ENCODE measurements at places on chromosomes 3 and 15. TPM values are rescaled to one million over a fixed set of nuclear protein-coding genes. Genes with fewer than 3 reads are reported as not detected.

DNA sequence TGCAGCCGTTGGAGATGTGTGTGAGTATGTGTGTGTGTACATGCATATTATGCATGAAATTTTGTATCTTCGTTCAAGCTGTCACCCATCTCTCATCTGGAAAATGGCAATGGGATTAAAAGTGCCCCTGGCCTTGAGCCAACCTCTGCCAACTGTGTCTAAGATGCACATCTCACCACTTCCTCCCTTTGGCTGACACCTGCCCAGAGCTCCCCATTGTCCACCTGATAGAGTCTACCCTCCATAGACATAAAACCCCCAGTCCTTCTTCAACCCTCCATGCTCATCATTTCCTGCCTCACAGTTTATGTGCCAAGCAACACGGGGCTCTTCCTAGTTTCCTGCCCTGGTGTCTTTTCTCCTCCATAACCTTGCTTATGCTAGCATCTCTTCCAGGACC lies 187.5 kb upstream of the HES1 start:
- no peak overlapping the region for H3K27ac ChIP-seq
- no peaks in the 10 kb centered on the region for H3K4me1 ChIP-seq
- peaks cover 17% of the 10 kb centered on the region for H3K27me3 ChIP-seq
- no peak for DNase-seq
- no peaks in the 10 kb centered on the region for H3K36me3 ChIP-seq

DNA sequence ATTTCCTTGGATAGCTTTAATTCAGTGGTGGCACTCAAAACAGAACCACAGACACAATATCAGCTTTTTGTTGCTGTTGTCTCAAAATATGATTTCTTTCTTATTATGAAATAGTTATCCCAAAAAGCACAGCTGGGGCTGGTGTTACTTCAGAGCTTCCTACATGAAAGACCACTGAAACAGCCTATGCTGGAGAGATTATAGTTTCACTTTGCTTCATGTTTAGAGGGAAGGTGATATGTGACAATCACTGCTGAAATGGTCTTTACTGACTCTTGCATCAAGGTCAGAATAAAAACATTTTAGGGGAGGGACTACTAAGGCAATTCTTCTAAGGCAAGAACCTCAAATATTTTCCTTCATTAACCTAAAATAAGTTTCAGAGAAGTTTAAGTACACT lies 190.7 kb downstream of the TNIK start:
- H3K36me3 ChIP-seq = no peaks in the 10 kb centered on the region
- no peaks in the 10 kb centered on the region for H3K27me3 ChIP-seq
- no peak for DNase-seq

- no peak overlapping the region for H3K4me3 ChIP-seq
- peaks cover 21% of the 10 kb centered on the region for H3K4me1 ChIP-seq
- peaks cover 3% of the 10 kb centered on the region for H3K36me3 ChIP-seq
- peak overlapping the region; percentile 86 for H3K27ac ChIP-seq
These were observed 1.4 kb upstream of the ISG20 start for GRCh38 chr15:88637436-88637835.

DNA sequence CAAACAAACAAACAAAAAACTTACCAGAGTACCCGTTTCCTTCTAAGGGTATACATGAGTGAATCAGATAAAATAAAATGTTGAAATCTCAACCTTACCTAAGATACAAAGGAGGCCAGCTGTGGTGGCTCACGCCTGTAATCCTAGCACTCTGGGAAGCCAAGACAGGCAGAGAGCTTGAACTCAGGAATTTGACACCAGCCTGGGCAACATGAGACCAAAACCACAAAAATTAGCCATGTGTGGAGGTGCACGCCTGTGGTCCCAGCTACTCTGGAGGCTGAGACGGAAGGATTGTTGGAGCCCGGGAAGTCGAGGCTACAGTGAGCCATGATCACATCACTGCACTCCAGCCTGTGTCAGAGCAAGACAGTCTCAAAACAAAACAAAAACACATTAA lies 11.0 kb upstream of the FAM219B start:
- H3K4me1 ChIP-seq = peaks cover 3% of the 10 kb centered on the region
- no peak overlapping the region for H3K4me3 ChIP-seq
- no peak overlapping the region for H3K27ac ChIP-seq
- no peak for DNase-seq
- no peaks in the 10 kb centered on the region for H3K27me3 ChIP-seq

DNA sequence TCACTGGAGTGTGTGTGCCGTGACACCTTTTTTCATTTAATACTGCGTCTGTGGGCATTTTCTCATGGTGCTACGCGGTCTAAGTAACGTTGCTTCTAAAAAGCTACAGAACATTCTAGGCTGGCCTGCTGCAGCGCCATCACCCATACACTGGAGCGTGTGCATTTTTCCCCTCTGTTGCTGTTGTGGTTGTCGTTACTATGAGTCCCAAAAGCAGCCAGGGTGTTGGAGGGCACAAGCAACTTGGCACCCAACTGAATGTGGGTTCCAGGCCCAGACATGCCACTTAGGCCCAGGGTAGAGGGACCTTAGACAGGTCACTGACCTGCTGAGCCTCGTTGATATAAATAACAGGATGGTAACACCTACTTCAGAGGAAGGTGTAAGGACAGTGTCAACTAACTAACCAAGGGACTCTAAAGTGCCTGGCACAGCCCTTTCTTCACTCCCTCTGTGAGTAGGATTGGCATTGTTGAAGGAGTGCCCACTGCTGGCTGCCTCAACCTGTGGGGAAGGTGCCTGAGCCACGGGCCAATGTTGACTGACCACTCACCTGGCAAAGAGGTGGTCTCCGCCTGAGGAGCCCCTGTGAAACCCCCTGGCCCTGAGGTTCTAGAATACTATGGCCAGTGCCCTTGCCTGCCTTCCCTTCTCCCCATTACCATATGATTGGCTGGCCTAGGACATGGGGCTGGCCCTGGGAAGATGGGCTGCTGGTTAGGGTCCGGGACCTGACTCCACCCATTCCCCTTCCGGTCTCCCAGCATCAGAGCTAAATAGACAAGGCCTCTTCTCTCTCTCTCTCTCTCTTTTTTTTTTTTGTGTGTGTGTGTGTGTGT lies 3.5 kb downstream of the CSK start:
- no peak overlapping the region for H3K4me3 ChIP-seq
- peaks cover 29% of the 10 kb centered on the region for H3K4me1 ChIP-seq
- no peaks in the 10 kb centered on the region for H3K36me3 ChIP-seq
- no peak overlapping the region for H3K27ac ChIP-seq

- H3K36me3 ChIP-seq = no peaks in the 10 kb centered on the region
- H3K4me1 ChIP-seq = no peaks in the 10 kb centered on the region
- H3K27me3 ChIP-seq = no peaks in the 10 kb centered on the region
- no peak overlapping the region for H3K4me3 ChIP-seq
- no peak overlapping the region for H3K27ac ChIP-seq
These were observed 610.8 kb downstream of the MECOM start for GRCh38 chr3:169052465-169053302.

- no peaks in the 10 kb centered on the region for H3K4me1 ChIP-seq
- H3K27me3 ChIP-seq = peaks cover 18% of the 10 kb centered on the region
- no peak for DNase-seq
These were observed 16.3 kb upstream of the VPS8 start for GRCh38 chr3:184795522-184796190.

- no peaks in the 10 kb centered on the region for H3K36me3 ChIP-seq
- H3K27me3 ChIP-seq = no peaks in the 10 kb centered on the region
- peaks cover 19% of the 10 kb centered on the region for H3K4me1 ChIP-seq
- DNase-seq = no peak
These were observed 32.4 kb upstream of the SMAD3 start for GRCh38 chr15:67033012-67033411.

DNA sequence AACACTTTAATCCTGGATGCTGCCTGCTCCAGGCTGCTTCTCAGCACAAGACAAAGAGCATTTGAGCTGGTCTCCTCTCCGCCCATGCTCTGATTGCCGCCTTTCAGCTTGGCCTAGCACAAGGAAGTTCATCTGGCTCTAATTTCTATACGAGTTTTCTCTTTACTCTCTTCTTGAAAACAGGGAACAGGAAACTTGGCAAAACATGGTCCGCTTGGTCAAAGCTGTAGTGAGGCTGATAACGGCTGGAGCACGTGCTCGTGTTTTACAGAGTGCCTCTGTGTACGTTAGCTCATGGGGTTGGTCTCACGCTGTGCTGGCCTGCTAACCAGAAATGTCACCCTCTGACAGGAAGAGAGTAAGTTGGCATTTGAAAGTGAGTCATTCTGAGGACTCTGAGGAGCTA lies 19.2 kb downstream of the RARRES1 start:
- peaks cover 47% of the 10 kb centered on the region for H3K4me1 ChIP-seq
- peak; percentile 99 for DNase-seq
- no peaks in the 10 kb centered on the region for H3K36me3 ChIP-seq
- H3K27me3 ChIP-seq = no peaks in the 10 kb centered on the region
- H3K4me3 ChIP-seq = no peak overlapping the region

- peak; percentile 21 for DNase-seq
- peaks cover 2% of the 10 kb centered on the region for H3K4me1 ChIP-seq
- no peaks in the 10 kb centered on the region for H3K27me3 ChIP-seq
- no peak overlapping the region for H3K27ac ChIP-seq
- H3K4me3 ChIP-seq = no peak overlapping the region
- H3K36me3 ChIP-seq = peaks cover 6% of the 10 kb centered on the region
These were observed 57.8 kb downstream of the RIOX2 start for GRCh38 chr3:97914388-97914787.

DNA sequence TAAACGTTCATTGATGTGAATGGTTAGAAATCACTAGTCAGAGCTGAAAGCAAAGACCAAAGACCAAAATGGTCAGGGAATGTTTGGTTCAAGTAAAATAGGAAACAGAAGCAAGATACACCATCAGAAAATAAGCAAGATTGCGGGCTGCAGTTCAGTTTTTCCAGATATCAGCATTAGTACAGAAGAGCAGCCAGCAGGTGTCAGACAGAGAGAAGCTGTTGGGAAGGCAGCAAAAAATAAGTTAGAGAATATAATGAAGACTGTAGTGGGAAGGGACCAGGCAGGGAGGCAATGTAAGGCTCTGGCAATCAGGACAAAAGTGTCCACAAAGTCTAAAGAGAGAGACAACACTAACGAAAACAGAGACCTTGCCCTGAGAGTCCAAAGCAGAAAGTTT lies 639.4 kb upstream of the NAALADL2 start:
- no peaks in the 10 kb centered on the region for H3K36me3 ChIP-seq
- H3K27me3 ChIP-seq = no peaks in the 10 kb centered on the region
- H3K4me1 ChIP-seq = no peaks in the 10 kb centered on the region

GRCh38 chr15:57591822-57592367 lies at the start of gene MYZAP:
TSS of gene MYZAP (plus strand) at chr15:57591904. CDS start at chr15:57592035, 131 bp downstream.
- no peaks in the 10 kb centered on the region for H3K27me3 ChIP-seq
- H3K27ac ChIP-seq = no peak within 1 kb of the TSS
- peaks cover 13% of the 10 kb centered on the region for H3K4me1 ChIP-seq
- H3K4me3 ChIP-seq = peak within 1 kb of the TSS; percentile 58
- DNase-seq = peak; percentile 51

DNA sequence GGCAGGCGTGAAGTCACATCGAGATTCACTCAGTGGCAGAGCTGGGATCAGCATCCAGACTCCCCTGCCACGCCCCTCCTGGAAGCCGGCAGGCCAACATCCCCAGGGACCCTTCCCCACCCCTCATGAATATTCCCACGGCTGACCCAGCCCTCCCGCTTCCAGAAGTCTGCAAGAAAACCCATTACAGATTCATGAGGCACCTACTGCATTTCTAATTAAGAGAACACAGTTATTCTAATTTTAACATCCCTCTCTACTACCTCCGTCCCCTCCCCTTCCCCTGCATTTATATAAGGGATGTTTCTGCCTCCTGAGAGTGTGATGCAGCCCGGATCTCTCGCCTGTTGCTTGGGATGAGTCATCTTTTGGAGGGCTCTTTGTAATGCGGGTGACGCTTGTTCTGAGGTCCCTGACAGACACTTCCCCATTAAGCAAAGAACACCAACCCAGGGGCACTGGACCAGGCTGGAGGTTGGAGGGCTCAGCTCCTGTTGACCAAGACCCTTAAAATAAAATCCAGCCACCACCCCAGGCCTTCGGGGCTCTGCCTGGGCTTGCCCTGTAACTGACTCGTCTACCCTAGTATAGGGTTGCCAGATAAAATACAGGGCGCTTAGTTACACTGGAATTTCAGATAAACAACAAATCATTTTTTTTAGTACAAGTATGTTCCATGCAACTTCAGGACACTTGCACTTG lies 118.7 kb downstream of the NUP210 start:
- DNase-seq = no peak
- no peaks in the 10 kb centered on the region for H3K36me3 ChIP-seq
- no peak overlapping the region for H3K27ac ChIP-seq
- no peaks in the 10 kb centered on the region for H3K4me1 ChIP-seq

DNA sequence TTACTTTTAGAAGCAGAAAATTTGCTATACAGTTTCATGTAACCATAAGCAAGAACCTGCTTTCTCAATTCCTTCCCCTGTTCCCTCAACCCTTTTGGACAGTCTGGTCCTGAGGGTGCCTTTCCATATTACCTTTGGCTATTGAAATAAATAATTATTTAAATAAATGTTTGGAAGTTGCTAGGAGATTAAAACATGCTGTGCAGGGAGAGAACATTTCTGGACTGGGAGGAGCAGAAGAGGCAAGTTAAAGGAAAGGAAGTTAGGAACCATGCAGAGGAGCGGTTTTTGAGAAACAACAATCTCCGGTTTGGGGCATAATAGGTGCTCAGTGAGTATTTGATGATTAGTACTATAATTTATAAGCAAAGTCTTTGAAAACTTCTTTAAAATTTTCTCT lies 41.8 kb downstream of the ZNF609 start:
- peak overlapping the region; percentile 9 for H3K27ac ChIP-seq
- H3K4me3 ChIP-seq = no peak overlapping the region
- H3K36me3 ChIP-seq = peaks cover 9% of the 10 kb centered on the region

GRCh38 chr3:108119398-108120104 lies 28.7 kb upstream of the CD47 start:
- H3K4me3 ChIP-seq = no peak overlapping the region
- H3K36me3 ChIP-seq = no peaks in the 10 kb centered on the region
- H3K27ac ChIP-seq = no peak overlapping the region
- H3K27me3 ChIP-seq = peaks cover 3% of the 10 kb centered on the region
- H3K4me1 ChIP-seq = no peaks in the 10 kb centered on the region
- DNase-seq = no peak

- H3K27me3 ChIP-seq = no peaks in the 10 kb centered on the region
- peak; percentile 98 for DNase-seq
- H3K4me3 ChIP-seq = peak overlapping the region; percentile 38
- no peaks in the 10 kb centered on the region for H3K36me3 ChIP-seq
These were observed 35.7 kb downstream of the CCDC80 start for GRCh38 chr3:112605285-112605684.

DNA sequence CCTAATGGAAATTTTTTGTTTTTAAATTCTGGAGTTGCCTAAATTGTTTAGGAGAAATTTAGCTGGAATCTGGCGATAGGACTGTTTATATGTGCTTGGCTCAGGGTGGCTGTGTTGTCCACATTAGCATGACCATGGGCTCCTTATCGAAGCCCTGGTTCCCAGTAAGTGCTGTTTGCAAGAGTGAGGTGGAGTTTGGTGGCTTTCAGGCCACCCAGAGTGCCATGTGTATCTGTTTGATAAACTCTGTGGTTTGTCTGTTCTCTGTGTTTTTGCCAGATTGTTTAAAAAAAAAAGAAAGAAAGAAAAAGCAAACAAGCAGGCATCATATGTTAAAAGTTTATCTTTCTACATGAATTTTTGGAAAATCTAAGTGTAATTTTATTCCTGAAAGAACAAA lies 51.5 kb downstream of the PLCL2 start:
- no peaks in the 10 kb centered on the region for H3K4me1 ChIP-seq
- H3K4me3 ChIP-seq = no peak overlapping the region
- no peak overlapping the region for H3K27ac ChIP-seq
- H3K36me3 ChIP-seq = no peaks in the 10 kb centered on the region
- H3K27me3 ChIP-seq = no peaks in the 10 kb centered on the region
- no peak for DNase-seq

Gene C3orf20
- total RNA-seq = not detected

Gene FBXO40
- total RNA-seq = not detected

Gene ZBTB20
- total RNA-seq = 20.5 TPM

Gene RHOV
- total RNA-seq = 0.18 TPM
